Renal pelvis (tissue), 12 donors: ENCODE measurements at places on chromosomes 2 and 18. TPM values are rescaled to one million over a fixed set of nuclear protein-coding genes. Genes with fewer than 3 reads are reported as not detected.

- DNase-seq: no peak
Measured at GRCh38 chr2:238449909-238450417, 23.2 kb downstream of the ASB1 start.

DNA sequence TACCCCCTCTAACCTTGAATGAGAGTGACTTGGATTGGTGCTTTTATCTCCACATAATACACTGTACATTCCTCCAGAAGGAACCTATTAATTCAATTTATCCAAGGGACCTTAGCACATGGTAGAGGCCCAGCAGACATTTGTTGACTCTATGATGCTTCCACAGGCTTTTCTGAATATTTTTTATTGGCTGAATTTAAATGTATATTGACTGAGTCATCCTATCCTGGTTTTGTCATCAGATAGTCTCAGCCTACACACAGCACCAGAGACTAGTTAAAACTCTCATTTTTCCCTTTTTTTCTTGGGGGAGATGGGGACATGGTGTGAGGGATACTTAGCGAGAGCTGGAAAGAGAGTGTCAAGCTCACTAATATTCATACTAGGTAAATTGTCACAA, 101.6 kb downstream of the LRRC30 start:
- no peak for DNase-seq

DNA sequence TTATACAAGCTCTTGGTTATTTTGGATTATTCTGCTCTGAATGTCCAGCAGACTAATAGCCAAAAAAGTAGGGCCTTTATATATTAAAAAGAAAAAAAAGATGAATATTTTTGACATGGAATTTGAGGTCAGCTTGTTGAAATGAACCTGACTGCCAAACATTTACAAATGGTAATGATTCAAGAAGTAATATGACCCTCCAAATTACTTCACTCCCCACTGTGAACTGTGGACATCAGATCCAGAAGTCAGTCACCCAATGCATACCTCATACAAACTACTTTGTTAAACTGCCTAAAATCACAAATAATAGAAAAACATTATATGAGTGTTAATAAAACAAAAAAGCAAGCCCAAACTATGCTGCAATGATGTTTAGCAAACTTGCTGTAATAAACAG, 10.0 kb downstream of the EPG5 start:
- DNase-seq: peak; percentile 9

- no peak for DNase-seq
Measured at GRCh38 chr2:22952656-22953225, 432.2 kb upstream of the KLHL29 start.

- DNase-seq: no peak
Measured at GRCh38 chr2:172909454-172909853, 166.2 kb upstream of the MAP3K20 start.

- DNase-seq: no peak
Measured at GRCh38 chr2:24658531-24659202, 134.5 kb downstream of the PTRHD1 start.

Gene RSAD2
- 4.0 TPM for polyA plus RNA-seq

Gene VSNL1
- 3.7 TPM for polyA plus RNA-seq
